ENCODE measurements at places on chromosomes 13 and 19.

- no peak for DNase-seq
These were observed 679 bp downstream of the ZNF471 start for GRCh38 chr19:56508290-56508778.

DNA sequence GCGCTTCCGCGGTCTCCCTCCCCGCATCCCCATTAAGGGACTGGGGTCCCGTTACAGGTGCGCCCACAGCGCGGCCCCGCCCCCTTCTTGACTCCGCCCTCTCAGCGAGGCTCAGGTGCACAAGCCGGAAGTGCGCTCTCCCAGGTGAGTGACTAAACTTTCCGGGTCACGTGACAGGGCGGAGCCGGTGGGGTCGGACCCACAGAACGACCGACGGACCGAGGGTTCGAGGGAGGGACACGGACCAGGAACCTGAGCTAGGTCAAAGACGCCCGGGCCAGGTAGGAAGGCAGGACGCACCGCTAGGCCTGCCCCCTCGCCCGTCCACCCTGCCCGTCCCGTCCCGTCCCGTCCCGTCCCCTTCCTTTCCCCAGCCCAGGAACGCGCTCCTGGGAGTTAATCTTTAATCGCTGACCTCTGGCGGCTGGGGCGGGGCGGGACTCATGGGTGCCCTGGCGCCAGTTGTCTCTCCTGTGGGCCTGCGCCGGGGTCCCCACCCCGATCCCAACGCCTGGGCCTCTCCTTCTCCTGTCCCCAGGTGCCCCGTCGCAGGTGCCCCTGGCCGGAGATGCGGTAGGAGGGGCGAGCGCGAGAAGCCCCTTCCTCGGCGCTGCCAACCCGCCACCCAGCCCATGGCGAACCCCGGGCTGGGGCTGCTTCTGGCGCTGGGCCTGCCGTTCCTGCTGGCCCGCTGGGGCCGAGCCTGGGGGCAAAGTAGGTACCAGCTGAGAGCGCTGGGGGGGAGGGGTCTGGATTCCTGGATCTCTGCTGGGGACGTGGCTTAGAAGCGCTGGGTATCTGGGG lies at the start of gene CRB3:
TSS of gene CRB3 (plus strand) at position 202 of the 804 bp plus-strand sequence. CDS start at position 633, 431 bp downstream.
- DNase-seq: peak; percentile 52

GRCh38 chr13:73657821-73658540 lies 476.2 kb downstream of the KLF12 start:
- DNase-seq: no peak

DNA sequence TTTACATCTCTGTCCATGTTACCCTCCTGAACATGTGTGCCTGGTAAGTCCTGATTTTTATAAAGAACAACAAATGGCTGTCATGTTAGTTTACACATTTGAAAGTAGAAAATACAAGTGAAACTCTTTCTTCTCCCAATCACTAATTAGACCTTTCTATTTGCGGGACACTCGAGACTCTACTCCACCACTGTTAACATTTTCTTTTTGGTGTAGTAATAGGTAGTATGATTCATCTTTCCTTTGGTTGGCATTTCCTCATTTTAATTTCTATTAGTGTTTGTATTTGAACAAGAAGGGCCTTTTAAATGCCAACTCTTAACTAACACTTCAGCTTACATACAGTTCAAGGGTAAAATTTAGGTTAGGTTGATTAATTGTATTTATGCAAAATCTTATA lies 371.1 kb downstream of the PCDH9 start:
- DNase-seq: no peak

GRCh38 chr13:89401264-89401675 lies 1730.1 kb downstream of the SLITRK5 start:
- DNase-seq: no peak

GRCh38 chr13:94849254-94849653 lies 136.9 kb upstream of the SOX21 start:
- no peak for DNase-seq

GRCh38 chr13:46640843-46641242 lies 87.9 kb downstream of the LRCH1 start:
- no peak for DNase-seq

GRCh38 chr19:48248081-48248833 lies 7.5 kb downstream of the CARD8 start:
- DNase-seq: peak; percentile 24

DNA sequence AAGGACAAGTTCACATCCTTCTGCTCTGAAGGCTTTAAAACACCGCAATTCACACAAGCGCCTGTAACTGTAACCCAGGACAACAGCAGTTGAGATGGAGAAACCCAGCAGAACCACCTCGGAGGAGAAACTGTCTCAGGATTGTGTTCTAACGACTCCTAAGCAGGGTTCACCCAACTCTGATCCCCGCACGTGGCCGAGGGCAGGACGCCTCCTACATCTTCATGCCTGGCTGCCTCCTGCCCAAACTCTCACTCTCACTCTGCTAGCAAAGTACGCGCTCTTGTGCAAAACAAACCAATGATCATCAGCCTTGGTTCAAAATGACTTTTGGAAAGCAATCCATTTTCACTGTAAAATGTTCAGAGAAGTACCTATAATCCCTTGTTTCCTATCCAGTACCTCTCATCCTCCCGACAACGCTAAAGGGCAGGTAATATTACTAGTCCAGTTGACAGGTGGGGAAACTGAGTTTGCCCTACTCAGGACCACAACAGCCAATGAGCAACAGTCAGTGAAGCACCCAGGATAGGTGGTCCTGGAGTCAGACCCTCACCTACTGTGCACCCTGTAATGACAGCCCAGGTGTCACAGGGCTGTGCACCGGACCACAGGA lies 25.6 kb downstream of the EPS15L1 start:
- DNase-seq: no peak

DNA sequence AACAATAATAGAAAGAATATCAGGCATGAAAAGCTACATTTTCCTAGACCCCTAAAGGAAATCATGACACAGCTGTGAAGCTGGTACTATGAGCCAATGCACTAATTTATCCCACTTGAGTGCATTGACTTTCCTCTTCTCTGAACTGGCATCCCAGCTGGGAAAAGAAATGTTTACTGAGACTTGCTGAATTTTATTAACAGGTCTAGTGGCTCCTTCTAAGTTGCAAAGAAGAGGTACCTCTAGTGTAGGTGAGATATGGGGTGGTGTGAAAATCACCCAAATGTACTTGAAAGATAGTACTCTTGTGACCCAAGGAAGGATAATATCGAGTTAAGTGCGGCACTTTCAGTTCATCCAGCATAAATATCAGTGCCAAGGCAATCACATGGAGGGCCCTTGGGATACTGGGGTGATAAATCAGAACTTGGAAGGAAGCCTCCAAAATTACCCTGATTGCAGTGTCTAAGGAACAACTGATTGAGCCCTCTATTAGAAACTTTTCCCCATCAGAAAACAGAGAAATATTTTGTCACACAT lies 369.2 kb downstream of the PCDH9 start:
- no peak for DNase-seq

GRCh38 chr19:48596679-48597465 lies 9.7 kb upstream of the SPACA4 start:
- peak; percentile 70 for DNase-seq

- no peak for DNase-seq
These were observed 126.6 kb upstream of the MCF2L start for GRCh38 chr13:112842343-112842856.

- DNase-seq: no peak
These were observed 2.3 kb downstream of the ACP4 start for GRCh38 chr19:50792272-50793250.

GRCh38 chr13:34308725-34309124 lies 490.8 kb downstream of the RFC3 start:
- DNase-seq: no peak

DNA sequence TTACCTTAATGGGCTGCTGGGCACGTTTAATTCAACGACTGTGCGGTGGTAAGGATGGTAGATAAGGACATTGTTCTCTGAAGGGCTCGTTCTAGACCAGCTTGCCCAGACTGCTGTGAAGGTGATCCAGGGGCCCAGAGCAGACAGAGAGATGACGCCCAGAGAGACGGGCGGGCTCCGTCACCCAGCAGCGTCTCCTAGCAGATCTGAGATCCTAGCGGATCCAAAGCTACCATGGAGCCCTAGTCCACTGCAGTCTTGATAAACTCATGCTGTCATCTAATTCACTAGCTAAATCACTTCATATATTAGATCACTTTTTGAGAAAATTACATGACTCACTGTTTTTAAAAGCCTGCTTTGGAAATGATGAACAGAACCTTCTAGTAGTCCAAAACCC lies 21.5 kb downstream of the COL4A2 start:
- no peak for DNase-seq

- DNase-seq: no peak
These were observed 66.6 kb upstream of the ZNF527 start for GRCh38 chr19:37304190-37304883.

GRCh38 chr13:55439450-55439849 lies 1701.3 kb upstream of the PRR20A start:
- no peak for DNase-seq

DNA sequence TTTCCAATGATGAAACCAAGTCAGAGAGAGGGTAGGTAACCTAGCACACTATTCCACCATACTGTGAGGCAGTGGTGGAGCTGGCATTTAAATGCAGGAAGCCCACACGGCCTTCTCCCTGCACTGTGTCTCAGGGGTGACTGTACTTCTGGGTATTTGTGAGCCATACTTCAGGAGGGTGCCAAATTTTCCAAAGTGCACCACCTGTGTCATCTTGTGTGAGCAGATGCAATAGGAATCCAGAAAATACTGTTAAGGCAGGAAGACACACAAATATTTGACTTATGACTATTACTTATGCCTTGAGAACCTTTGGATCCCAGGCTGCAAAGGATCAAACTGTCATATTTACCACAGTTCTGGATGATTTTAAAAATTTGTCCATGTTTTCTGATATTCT lies 17.3 kb downstream of the ZNF229 start:
- DNase-seq: no peak

DNA sequence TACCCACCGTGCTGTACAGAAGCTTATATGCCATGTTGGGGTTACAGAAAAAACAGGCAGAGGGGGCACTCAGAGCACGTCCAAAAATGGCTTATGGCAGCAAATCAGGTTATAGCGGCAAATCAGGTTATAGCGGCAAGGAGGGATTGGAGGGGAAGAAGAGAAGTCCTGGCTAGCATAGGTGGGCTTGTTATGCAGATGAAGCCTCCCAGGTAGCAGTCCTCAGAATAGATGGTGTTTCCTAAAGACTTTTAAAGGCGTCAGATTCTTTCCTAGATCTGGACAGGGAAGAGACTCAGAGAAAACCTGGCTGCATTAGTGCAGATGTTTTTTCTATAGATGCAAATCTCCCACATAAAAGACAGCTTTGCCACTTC lies 19.8 kb upstream of the PLEKHF1 start:
- DNase-seq: no peak

DNA sequence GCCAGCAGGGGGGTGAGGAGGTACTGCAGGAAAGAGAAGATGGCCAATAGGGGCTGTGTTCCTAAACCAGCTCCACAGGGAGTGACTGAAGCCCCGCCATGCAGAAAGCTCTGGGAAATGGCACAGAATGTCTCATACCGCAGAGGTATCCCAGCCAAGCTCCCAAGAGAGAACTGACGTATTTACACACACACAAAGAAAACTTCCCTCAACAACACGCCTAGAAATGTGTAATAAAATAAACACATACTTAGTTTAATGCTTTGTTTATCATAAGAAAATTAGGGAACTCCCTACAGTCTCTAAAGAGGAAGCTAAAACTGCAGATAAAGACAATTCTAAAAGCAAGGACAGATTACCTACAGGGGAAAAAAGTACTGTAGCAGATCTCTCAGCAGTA lies 40.0 kb downstream of the ESD start:
- no peak for DNase-seq

- DNase-seq: no peak
These were observed 4.0 kb upstream of the ZNF8 start for GRCh38 chr19:58274771-58275201.

- DNase-seq: peak; percentile 37
These were observed at the start of gene FSD1 for GRCh38 chr19:4304538-4305256. TSS of gene FSD1 (plus strand) at chr19:4304598. CDS start at chr19:4304747, 149 bp downstream.

DNA sequence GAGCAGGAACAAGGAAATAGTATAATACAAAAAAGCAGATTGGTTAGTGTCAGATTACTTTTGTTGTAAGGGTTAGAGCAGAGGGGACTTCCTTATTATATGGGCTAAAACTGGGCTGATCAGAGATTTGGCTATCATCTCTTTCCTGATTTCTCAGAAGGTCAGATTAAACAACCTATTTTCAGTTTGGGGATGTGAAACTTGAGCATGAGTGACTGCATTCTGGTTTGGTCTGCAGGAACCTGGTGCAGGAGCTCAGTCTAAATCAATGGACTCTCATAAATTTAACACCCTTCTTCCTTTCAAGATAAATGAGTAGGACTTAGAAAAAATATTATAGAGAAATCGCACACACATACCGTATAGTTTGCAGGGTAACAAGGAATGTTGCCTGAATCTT lies 12.9 kb upstream of the RFXAP start:
- DNase-seq: no peak

GRCh38 chr19:14072535-14073260 lies at the start of gene MISP3:
TSS of gene MISP3 (plus strand) at chr19:14072786. CDS start at chr19:14073310, 524 bp downstream.
- no peak for DNase-seq

GRCh38 chr19:40799558-40800338 lies 757 bp downstream of the EGLN2 start:
- no peak for DNase-seq

GRCh38 chr13:99528547-99528946 lies 27.3 kb downstream of the TM9SF2 start:
- DNase-seq: peak; percentile 50

Data from CD4-positive, alpha-beta T cell treated with Interleukin-4 for 4 hours (primary cell).